Activated CD4-positive, alpha-beta T cell treated with anti-CD3 and anti-CD28 coated beads, Interleukin-10, Interleukin-2, amounts not matched to agents 100 ng/mL and 50 ng/mL, durations not matched to agents 16 hours and 8 hours (primary cell): ENCODE measurements at places on chromosomes 4 and X.
A peak's percentile ranks its signal among the peaks of the same experiment; 100 is the strongest.

- peak; percentile 43 for DNase-seq
These were observed 125.1 kb downstream of the ARX start for GRCh38 chrX:24890677-24891076.

DNA sequence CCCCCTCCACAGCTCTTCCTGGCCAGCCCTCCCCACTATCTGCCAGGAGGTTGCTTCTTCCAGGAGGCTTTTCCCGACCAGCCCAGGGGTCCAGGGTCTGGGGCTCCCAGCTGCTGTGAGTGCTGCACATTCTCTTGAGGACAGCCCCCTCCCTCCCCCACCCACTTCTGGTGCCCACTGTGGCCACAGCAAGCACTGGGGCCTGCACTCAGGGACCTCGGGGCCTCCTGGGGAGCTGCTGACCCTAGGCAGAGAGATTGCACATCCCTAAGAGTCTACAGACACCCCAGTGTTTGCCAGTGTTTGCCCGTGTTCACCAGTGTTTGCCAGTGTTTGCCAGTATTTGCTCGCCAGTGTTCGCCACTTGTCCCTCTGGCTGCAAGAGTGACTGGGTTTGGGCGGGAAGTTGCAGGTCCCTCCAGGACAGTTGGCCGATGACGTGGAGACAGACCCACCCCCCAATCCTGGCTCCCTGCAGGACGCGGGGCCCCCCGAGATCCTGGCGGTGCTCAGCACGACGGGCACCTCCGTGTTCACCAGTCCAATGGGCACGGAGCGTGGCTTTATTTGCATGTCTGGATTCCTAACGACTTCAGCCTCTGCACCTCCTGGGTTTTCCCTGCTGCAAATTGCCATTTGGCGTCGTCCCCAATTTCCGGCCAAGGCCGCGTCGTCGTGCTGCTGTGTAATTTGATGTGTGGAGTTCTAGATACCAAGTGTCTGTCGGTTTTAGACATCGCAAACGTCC, 87.5 kb upstream of the NKX1-1 start:
- DNase-seq, result no peak

GRCh38 chr4:182143822-182144625, 99.2 kb upstream of the TENM3 start:
- DNase-seq, result no peak

DNA sequence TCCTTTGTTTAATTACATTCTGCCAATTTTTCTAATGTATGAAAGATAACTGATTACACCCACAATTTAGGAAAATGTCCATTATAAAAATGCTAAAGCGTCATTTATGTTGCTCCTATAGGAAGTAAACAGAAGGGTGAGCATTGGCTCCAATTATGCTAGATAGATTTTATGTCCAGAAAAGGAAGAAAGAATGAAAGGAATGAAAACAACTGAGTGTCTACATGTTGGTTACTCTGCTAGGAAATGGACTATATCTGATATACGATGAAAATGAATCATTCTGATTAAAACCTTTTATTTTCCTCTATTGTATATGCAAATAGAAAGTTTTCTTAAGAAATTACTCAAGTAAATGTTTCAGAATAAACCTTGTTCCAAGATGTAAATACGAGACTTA, 1.6 kb downstream of the ENAM start:
- no peak for DNase-seq

DNA sequence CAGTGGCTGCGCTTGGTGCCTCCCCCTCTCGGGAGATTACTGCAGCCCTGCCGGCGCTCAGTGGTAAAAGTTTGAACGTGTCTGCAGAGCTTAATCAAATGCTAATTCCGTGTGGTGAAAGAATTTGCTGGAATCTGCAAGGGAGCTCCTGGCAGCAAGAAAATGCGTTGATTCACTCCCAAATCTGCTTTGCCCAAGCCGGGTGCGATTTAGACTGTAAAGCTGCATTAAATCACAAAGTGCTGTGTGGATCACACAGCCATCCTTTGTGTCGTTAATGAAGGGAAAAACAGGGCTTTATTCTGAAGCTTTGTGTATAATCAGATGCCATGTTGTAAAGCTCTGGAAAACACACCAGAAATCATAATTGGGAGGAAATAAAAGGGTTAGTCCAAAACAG, 444.1 kb downstream of the BCOR start:
- no peak for DNase-seq

DNA sequence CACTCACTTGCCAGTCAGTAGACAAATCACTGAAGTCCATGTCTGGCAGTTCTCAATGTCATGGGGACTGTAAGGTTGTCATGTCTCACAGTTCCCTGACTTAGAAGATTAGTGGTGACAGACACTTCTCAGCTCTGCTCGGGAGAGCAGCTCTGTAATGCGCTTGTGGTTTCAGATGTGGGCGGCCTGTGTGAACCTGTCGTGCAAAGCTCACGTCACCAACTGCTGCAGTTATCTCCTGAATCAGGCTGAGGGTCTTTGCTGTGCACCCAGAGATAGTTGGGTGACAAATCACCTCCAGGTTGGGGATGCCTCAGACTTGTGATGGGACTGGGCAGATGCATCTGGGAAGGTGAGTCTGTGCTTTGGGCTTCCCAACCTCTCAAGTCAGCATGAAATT, at the start of gene IL9R:
IL9R (plus strand) TSS at position 261 of the 400 bp plus-strand sequence; CDS start at position 325, 64 bp downstream.
- peak; percentile 68 for DNase-seq

GRCh38 chr4:17027495-17027894, 129.1 kb upstream of the LDB2 start:
- DNase-seq, result no peak
